ENCODE measurements at places on chromosomes 3 and 15.

- DNase-seq: no peak
Measured at GRCh38 chr15:80203361-80203885, 48.6 kb downstream of the CTXND1 start.

DNA sequence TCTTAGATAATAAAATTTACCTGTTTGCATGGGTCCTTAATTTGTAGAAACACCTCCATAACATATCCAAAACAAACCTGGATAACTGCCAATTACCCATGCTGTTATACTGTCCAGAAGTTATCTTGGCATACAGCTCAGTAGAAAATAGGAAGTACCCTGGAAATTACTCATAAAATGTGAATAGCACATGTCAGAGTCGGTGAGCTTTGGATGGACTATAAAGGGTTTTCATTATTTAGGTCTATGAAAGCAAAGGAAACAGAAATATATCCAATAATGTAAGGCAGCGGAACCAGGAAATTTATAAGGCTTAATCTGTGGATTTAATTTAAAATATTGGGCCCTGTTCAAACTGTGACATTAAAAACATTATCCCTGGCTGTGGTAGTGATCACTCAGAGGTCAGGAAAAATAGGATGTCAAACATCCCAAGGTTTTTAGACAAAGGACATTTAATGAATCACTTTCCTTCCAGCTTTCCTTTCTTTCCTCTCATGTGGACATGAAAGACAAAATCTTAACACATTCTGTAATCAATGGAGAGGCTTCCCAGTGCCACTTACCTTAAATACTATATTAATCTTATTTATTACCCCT lies 459.0 kb upstream of the DPH6 start:
- DNase-seq: no peak

DNA sequence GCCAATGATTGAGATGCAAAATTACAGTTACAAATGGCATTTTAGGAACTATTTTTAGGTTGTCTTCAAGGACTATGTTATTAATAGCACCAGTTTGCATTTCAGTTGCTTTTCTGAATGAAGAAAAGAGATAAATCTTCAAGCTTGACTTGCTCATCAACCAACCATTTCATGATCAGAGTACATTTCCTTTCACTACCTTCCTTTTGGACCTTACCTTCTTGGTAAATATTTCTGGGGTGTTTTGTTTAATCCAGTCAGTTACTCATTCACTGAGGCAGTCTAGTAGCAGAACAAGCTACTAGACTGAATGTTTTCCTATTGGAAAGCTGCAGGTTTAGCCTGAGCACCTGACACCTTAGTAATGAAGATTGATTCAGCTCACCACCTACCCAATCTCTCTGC lies 8.2 kb downstream of the SLC27A2 start:
- no peak for DNase-seq

- DNase-seq: peak; percentile 30
Measured at GRCh38 chr3:13141991-13142412, 68.8 kb upstream of the IQSEC1 start.

DNA sequence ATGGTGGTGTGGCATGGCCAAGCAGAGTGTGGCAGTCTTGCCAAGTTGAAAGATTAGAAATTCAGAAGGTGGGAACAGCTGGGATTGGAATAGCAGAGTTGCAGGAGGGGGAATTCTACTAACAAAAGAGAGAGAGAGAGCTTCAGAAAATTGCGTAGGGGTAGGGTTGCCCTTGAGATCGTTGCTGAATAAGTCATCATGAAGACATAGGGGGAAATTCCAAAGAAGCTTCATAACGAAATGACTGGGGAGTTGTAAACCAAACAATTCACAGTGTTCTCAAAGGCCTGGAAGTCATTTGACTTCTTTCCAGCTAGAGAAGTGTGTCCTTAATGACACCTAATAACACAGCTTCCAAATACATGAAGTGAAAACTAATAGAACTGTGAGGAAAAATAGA lies 26.3 kb upstream of the TIPARP start:
- no peak for DNase-seq

DNA sequence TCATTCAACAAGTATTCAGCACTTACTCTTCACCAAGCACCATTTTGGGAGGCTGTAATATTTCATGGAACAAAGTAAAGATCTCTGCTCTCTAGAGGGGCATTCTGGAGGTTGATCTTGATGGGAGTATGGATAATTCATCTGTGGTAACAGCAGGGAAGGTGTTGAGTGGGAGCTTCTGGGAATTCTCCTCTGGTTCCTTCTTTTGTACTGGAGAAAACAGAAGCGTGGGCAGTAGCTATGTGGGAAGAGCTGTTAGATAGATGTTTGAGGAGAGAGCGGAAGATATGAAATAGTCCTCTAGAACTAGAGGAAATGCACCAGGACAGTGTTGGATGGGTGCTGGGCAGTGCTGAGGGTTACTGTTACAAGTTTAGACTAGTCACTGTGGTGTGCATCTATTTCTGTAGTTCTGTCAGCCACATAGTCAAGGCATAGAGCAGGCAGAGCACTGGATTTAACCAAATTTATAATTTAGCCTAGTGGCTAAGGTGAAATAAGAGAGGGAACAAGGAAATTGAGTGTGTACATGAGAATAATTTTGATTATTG lies 9.6 kb downstream of the NMD3 start:
- DNase-seq: no peak

DNA sequence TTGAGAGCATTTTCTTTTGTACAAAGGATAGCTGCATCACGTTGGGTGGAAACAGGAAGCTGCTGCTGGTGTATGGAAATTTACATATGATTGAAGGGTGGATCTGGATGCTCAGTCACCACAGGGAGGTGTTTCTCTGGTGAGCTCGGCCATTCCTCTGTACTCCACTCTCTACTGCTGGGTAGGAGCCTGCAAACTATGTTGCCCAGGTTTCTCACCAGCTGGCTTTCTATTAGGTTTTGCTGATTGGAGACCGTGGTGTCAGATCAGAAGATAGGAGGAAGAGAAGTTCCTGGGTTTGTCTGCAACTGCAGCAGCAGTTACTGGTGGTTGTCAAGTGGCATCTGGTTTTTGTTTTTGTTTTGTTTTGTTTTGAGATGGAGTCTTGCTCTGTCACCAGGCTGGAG lies 61.7 kb downstream of the TAMM41 start:
- DNase-seq: no peak

DNA sequence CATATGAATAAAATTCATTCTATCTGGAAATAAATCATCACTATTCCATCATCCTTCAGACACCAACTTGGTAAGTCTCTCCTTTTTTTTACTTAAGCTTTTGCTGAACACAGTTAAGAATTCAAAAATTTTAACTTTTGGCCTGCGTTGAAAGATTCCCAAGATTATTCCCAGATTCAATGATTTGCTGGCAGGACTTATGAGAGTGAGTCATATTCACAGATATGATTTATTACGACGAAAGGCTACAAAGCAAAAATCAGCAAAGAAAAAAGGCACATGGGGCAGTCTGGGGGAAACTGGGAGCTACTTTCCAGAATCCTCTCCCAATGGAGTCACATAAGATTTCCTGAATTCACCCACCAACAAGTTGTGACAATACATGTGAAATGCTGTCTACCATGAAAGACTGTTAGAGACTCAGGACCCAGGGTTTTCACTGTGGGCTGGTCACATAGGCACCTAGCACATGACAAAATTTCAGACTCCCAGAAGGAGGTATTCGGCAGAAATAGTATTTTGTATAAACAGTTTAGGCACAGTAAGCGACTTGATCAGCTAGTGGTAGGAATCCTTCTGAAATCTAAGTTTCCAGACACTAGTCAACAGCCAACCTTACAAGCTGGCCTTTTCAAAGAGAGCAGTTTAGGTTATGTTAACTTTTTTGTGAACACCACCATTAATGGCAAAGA lies 82.1 kb downstream of the DLG1 start:
- no peak for DNase-seq

DNA sequence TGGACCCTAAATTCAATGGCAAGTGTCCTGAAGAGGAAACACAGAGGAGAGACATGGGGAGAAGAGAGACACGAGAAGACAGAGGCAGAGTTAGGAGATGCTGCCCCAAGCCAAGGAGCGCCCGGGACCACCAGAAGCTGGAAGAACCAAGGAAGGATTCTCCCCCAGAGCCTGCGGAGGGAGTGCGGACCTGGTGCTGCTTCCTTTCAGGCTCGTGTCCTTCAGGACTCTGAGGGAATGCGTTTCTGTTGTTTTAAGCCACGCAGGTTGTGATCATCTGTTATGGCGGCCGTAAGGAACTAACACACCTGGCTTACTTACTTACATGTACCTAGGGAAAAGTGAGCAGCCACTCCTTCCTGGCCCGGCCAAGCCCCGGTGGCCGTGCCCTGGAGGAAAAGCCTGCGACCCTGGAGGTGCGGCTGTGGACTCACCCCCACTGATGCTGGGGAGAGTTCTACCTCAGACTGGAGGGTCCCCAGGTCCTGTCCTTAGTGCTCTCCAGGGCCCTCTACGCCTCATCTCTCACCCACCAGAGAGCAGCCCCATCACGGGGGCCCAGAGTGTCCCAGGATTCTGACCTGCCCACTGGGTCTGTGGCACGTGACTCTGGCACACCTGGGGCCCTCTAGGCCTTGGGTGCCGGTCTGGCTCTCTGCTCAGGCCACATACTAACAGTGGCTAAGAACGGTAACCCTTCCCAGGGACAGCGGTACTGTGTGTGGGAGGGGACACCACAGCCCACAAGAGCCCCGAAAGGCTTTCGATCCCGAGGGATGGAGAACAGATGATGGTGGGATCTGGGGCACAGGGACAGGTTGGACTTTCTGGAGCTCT lies 61.8 kb downstream of the ITGA11 start:
- DNase-seq: no peak

GRCh38 chr3:58340594-58341244 lies 8.0 kb downstream of the PXK start:
- no peak for DNase-seq

DNA sequence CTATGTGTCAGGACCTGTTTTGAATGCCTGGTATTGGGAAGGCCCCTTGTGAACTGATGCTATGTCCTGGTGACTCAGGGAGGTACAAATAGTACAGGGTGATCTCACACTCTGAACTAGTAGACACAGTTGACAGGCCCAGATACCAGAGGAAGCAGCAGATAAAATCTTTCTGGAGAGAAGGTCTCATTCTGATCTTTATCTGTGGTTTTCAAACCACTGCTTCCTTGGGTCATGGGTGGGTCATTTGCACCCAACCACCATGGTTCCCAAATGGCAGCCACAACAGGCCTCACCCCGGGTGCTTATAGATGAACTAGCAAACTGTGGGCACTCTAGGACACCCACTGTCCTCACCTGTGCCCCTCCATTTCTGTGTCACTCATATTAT lies 43.4 kb downstream of the PXYLP1 start:
- no peak for DNase-seq

DNA sequence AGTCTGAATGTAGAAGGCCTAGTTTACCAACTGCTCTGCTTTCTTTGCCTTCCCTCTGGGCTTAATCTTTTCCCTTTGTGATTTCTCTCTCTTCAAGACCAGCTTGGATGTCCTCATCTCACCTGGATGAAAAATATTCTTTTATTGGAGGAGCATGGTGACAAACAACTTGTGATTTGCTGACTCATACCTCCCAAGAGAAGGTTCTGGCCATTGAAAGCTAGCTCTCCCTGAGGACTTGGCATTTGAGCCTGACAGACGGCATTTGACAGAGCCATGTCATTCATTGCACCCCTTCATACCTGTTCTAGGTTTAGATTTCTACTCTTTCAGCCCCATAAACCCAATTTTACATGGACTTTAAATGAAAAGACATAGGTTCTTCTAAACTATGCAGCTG lies 33.3 kb downstream of the ATG7 start:
- DNase-seq: no peak

GRCh38 chr3:58858126-58858525 lies 191.6 kb upstream of the FAM3D start:
- no peak for DNase-seq

GRCh38 chr3:140062461-140062860 lies 127.5 kb downstream of the CLSTN2 start:
- DNase-seq: no peak

GRCh38 chr15:29968895-29969561 lies 113.7 kb upstream of the GOLGA8J start:
- DNase-seq: no peak

DNA sequence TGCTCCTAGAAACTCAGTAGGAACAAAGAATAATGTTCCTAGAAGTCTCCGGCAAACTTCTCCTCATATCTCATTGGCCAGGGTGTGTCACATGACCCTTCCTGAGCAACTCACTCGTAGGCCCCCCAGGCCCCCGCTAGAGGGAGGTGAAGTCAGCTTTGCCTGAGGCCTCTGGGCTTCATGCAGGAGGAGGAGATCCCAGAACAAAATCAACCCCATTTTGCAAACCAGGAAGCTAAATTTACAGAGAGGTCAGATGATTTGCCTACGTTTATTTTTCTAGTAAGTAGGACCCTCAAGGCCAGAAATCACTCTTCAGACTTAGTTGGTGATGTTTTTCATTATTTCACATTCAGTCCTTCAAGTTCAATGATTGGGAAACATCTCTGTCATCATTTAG lies 99.1 kb downstream of the SSR3 start:
- peak; percentile 81 for DNase-seq

DNA sequence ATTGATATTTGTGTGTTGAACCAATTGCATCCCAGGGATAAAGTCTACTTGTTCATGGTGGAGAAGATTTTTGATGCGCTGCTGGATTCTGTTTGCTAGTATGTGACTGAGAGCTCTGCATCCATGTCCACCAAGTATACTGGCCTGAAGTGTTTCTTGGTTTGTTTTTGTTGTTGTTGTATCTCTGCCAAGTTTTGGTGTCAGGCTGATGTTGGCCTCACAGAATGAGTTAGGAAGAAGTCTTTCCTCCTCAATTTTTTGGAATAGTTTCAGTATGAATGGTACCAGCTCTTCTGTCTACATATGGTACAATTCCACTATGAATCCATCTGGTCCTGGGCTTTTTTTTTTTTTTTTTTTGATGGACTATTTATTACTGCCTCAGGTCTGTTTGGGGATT lies 50.9 kb upstream of the OSTN start:
- DNase-seq: no peak

DNA sequence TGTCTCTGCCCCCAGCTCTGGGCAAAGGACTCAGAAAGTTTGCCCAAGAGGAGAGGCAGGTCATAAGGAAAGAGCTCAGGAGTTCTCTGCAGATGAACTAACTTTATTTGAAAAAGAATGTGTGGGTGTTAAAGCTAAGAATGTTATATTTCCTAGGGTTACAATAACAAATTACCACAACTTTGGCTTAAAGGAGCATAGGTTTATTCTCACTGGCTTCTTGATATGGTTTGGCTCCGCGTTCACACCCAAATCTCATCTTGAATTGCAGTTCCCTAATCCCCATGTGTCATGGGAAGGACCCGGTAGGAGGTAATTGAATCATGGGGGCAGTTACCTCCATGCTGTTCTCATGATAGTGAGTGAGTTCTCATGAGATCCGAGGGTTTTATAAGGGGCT lies 383.7 kb upstream of the CFAP20DC start:
- DNase-seq: no peak

DNA sequence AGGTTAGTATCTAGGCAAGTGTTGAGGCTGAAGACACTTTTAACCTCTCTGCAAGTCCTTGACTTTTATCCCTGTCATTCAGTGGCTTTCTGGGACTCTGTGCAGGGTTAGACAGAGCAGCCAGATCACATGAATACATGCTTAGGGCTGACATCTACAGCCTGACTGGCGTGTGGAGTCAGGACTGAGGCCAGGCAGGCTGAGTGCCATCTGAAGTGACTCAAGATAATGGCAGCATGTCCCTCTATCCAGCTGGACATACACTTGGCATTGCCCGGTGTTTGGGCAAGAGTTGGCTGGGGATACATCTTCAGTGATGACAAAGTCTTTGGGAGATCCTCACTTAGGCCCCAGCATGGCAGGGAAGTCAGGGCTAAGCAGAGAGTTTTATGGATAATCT lies 22.4 kb downstream of the DUOX2 start:
- no peak for DNase-seq

GRCh38 chr3:141763088-141763750 lies at the start of gene GRK7:
TSS of gene GRK7 (plus strand) at chr3:141763408. CDS start at chr3:141778285, 14,877 bp downstream.
- no peak for DNase-seq
